ENCODE measurements at places on chromosomes 5 and 9.

GRCh38 chr5:51902512-51902911 lies 519.3 kb downstream of the ISL1 start:
- DNase-seq: no peak

DNA sequence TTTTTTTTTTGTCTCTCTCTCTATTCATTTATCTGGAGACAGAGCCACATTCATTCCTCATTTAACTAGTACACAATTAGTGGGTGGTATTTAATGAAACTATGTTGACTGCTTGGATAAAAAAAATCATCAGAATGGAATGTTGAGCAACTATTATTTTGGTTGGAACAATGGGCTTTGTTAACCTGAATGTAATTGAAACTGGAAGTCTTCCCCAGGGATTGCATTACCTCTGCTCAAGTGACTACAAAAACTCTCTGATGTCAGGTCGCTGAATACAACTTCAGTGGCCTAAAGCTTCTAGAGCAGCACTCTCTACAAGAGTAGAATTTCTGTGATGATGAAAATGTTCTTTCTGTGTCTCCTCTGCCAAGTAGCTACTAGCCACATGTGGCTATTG lies 295.8 kb downstream of the DEPDC1B start:
- DNase-seq: no peak

GRCh38 chr9:93427655-93428379 lies 23.7 kb upstream of the FAM120A start:
- no peak for DNase-seq

DNA sequence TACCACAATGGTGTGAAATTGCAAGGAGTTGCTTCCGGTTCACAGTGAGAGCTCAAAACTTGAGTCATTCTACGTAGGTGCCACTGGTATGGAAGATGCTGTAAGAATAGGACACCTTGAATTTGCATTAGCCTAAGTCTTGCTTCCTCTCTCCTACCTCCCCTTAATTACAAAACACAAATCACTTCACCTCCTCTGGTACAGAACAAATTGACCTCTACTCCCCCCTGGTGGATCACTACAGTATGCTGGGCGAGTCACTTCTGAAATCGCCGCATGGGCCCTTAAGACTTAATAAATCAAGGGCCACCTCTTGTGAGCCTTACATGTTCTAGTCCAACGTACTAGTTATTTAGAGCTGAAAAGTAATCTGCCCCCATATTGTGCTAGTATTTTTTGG lies 145.3 kb upstream of the SMARCA2 start:
- peak; percentile 47 for DNase-seq

- no peak for DNase-seq
These were observed 55.5 kb upstream of the IFNK start for GRCh38 chr9:27468462-27469110.

DNA sequence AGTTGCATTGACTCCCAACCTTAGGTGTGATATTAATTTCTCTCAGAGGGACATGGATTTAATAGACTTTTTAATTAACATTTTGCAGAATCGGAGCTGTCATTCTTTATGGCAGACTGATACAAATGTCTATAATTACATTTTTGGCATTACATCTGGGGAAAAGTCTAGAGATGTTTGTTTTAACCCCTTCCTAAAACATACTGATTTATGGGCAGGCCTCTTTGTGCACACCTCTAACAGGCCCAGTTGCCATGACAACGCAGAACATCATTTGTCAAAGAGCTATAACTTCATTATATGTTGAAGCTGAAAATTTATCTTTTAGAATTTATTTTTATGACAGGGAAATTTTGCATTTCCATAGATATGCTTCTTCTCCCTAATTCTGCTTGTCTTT lies 158.5 kb downstream of the NTRK2 start:
- DNase-seq: no peak

GRCh38 chr5:181197326-181197951 lies 7.6 kb downstream of the TRIM7 start:
- no peak for DNase-seq

DNA sequence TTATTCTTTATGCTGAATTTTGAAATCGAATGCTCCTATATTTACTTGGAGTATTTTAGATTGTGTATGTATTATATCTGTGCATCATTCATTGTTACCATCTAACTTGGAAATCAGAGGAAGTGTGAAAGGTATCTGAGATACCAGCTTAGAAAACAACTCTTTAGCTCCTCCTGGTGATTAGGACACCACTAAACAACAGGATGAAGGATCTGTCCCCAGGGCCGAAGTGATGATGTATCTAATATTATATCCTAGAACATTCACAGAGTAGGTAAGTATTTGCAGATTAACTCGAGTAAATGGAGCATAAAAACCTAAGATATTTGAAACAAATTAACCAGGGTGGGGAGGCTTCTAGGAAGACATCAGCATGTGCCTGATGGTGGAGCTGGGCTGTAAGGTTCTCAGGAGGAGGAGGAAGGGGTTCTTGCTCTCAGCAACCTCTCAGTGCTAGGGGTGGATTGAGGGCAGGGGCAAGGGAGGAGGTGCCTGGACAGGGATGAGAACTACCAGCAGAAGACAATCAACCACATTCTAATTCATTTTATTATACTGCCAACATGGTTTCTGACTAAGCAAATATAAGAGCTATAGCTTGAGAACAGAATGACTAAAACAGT lies 2.6 kb upstream of the NFIL3 start:
- DNase-seq: peak; percentile 56

DNA sequence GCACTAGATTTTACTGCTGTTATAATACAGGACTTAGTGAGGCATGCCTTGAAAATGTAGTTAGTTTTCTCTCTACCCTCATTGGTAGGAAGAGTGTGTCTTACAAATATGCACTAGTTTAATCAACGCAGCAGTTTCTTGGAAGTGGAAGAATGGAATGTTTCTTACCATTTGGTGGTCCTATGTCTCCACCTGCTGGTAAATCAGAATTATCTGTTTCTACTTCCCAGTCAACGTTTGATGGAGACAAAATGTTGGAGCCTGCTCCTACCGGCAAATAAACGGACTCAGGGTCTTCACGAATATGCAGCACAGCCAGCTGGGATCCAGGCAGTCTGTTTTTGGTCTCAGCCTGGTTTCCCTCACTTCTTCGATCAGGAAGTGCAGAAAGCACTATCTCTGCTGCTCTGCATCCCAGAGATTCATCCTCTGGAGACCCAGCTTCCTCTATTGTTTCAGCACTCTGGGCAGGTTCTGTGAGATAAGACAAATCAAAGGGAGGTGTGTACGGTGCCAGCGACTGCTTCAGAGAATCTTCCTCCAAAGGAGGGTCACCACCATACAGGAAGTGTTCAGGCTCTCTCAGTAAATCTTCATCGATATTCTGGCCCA lies 59.5 kb upstream of the PCA3 start:
- DNase-seq: peak; percentile 37

DNA sequence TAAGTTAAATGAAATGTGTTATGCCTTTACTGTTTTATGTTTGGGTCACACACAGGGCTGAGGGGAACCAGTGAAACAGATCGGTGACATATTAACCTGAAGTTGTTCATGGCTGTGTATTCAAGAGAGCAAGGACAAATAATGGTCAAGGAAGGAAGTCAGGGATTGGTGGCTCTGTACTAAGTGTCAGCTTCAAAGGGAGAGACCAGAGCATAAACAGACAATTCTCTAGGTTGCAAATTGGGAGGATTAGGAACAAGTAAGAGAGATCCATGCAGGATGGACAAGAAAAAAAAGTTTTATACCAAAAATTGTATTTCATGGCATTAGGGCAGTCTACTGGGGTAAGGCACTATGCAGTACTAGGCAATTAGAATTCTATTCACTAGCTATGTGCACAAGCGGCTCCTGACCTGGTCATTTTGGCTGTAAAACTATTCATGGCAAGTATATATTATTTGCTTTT lies 156.3 kb downstream of the PLPPR1 start:
- no peak for DNase-seq

- no peak for DNase-seq
These were observed 37.6 kb downstream of the ALG2 start for GRCh38 chr9:99184110-99184474.

DNA sequence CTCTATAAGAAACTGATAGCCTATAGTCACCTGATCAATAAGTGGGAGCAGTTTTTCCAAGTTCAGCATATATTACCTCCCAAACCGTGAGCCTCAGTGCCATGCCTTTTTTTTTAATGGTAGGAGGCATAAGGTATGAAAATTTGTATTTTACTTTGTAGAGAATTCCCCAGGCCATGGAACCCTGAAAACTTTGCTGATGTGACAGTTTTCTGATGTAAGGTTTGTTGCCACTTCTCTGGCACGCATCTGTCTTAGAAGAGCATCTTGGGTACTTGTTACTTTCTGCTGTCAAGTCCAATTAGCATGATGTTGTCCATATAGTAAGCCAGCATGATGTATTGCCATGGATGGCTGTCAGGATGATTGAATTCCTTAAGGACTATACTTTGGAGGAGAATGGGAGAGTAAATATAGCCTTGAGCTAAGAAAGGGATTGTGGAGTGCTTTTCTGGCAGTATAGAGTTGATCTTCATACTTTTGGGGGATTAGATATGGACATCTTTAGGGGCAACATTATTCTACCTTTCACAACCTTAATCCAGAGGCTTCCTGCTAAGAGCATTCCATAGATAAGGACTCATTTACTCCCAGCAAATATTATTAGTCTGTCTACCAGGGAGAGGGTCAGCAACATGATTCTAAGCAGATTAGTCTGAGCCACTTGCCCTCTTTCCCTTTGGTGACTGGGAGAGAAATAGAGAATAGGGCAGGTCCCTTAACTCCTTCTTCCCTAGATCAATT lies 389.6 kb downstream of the YTHDC2 start:
- DNase-seq: no peak

DNA sequence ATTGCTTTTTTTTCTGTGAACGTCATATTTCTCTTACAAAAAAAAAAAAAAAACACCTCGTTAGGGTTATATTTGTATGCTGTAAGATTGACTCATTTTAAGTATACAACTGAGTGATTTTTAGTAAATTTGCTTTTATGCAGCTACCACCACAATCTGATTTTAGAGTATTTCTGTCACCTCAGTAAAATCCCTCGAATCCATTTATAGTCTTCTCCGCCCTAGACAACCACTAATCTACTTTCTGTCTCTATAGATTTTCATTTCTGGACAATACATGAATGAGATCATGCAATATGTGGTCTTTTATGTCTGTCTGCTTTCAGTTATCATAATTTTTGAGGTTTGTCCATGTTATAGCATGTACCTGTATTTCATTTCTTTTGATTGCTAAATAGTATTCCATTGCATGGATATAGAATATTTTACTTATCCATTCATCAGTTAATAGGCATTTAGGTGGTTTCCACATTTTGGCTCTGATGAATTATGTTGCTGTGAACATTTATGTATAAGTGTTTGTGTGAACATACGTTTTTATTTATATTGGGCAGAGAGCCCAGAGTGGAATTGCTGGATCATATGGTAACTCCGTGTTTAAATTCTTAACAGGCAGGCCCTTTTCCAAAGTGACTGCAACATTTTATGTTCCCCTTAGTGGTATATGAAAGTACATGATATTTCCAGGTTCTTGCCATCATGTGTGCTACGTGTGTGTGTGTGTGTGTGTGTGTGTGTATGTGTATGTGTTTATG lies 171.4 kb downstream of the SGCD start:
- DNase-seq: no peak

GRCh38 chr9:16540743-16541613 lies 329.5 kb downstream of the BNC2 start:
- DNase-seq: no peak

DNA sequence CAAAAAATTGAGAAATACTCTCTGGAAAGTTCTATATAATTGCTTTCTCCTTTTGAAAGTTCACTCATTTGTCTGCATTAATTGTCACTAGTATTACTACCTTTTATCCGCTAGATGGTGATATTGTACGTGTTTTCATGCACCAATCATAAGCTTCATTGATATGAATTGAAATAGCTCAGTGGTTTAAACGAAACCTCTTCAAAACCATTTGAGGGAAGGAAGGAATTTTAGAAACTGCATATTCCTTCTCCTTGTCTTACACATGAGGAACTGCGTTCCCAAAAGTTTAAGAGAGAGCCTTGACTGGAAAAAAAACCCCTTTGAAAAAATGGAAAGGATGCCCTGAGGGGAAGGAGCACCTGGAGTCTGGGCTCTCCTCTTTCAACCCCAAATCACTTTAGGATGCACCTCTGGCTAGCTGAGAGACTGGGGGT lies 98.6 kb downstream of the YTHDC2 start:
- DNase-seq: peak; percentile 47

DNA sequence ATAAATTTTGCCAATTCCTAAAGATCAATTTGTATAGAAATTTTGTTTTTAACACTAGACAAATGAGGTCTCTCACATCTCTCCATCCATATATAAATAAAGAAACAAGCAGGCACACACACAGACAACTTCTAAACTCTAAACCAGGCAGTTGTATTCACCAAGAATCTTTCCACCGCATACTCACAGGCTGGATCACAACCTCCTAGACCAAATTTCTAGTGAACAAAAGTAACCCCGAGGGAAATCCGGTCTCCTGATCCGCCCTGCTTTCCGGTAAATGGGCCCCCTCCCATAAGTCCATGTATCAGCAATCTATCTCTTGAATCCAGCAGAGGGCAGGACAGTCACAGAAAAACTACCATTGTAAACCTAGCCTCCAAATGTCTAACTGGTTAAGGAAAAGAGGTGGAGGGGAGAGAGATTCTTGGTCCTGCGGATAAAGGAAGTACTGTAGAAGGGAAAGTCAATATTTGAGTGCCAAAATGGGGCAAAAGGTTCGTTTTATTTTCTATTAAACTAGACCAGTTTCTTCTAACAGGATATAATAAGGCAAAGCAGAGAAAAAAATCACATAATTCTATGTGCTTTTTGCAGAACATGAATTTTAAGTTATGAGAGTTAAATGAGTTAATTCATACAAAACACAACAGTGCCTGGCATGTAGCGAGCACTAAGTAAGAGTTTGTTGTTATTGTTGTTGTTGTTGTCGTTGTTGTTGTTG lies 4.8 kb upstream of the SMU1 start:
- peak; percentile 77 for DNase-seq

Data from germinal center (tissue), 1 donor.